ENCODE measurements at places on chromosomes 13 and 19. TPM values are rescaled to one million over a fixed set of nuclear protein-coding genes. Genes with fewer than 3 reads are reported as not detected.

ZNF837 gene
- total RNA-seq = 3.9 TPM

ZNF578 gene
- total RNA-seq = 4.7 TPM

DNA sequence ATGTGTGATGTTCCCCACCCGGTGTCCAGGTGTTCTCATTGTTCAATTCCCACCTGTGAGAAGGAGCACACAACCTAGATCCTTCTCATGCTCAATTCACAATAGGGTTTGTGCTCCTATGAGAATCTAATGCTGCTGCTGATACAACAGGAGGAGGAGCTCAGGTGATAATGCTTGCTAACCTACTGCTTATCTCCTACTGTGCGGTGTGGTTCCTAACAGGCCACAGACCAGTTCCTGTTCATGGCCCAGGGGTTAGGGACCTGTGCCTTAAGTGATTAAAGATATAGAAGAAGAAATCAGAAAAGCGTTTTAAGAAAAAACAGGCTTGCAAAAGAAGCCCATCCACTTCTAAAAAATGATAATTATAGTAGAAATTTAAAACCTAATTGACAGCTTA is 17.5 kb downstream of the DLEU7 start:
- DNase-seq = no peak

GRCh38 chr19:8731428-8732169 is 10.2 kb downstream of the OR2Z1 start:
- DNase-seq = no peak

DNA sequence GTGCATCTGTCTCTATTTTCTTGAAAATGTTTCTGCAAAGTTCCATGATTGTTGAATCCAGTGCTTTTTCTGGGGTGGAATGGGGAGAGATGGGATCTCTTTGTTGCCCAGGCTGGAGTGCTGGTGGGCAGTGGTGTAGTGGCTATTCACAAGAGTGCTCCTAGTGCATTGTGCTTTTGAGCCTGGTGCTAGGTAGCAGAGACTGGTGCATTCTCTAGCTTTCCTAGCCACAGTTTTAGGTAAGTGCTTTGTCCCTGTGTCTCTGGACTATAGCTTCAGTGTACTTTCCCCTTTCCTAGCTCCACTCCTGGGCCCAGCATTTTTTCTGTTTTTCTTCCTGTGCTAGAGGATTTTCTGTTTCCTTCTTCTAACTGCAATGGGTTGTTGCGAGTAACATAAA is 825.6 kb downstream of the SLITRK6 start:
- no peak for DNase-seq

All from thoracic aorta (tissue), 2 donors.